ENCODE measurements at places on chromosomes 1 and 21. TPM values are rescaled to one million over a fixed set of nuclear protein-coding genes. Genes with fewer than 3 reads are reported as not detected.

GRCh38 chr1:56462209-56462608 lies 117.2 kb downstream of the PLPP3 start:
- no peaks in the 10 kb centered on the region for H3K36me3 ChIP-seq
- no peak overlapping the region for H3K27ac ChIP-seq
- no peaks in the 10 kb centered on the region for H3K27me3 ChIP-seq
- H3K4me3 ChIP-seq: no peak overlapping the region
- H3K4me1 ChIP-seq: no peaks in the 10 kb centered on the region

DNA sequence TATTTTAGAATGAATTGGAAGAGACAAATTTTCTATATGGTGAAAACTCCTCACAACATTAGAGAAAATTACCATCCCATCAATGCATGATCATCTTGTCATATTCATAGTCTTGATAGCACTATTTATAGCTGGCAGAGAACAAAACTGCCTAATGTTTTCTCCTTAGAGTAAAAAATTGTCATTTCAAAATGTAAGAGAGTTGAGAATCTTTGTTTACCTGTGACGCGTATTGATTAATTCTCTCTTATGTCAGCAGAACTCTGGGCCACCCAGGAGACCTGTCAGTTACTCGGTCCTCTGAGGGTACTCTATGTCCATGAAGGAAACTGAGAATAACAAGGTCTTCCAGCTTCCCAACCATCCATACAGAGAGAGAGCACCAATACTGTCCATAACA lies 381.4 kb upstream of the ZP4 start:
- DNase-seq: no peak
- H3K4me3 ChIP-seq: no peak overlapping the region
- H3K4me1 ChIP-seq: no peaks in the 10 kb centered on the region
- H3K27me3 ChIP-seq: no peaks in the 10 kb centered on the region
- no peak overlapping the region for H3K27ac ChIP-seq
- no peaks in the 10 kb centered on the region for H3K36me3 ChIP-seq

Gene HNRNPCL4
- total RNA-seq: not detected

DNA sequence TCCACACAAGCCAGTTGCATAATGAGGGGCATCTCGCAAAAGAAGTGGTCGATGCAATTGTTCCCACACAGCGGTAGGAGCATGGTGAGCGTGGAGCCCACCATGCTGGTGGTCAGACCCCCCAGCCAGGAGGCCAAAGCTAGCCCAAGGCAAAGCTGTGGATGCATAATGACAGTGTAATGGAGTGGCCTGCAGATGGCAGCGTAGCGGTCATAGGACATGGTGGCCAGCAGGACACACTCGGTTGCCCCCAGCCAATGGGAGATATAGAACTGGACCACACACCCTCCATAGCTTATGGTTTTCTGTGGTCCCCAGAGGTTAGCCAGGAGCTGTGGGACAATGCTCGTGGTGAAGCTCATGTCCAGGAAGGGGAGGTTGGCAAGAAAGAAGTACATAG lies 4.3 kb downstream of the OR2C3 start:
- no peaks in the 10 kb centered on the region for H3K36me3 ChIP-seq
- no peaks in the 10 kb centered on the region for H3K4me1 ChIP-seq
- H3K4me3 ChIP-seq: no peak overlapping the region

- H3K4me3 ChIP-seq: no peak overlapping the region
- no peaks in the 10 kb centered on the region for H3K4me1 ChIP-seq
- H3K27me3 ChIP-seq: no peaks in the 10 kb centered on the region
- no peaks in the 10 kb centered on the region for H3K36me3 ChIP-seq
- DNase-seq: no peak
These were observed 283.8 kb downstream of the OMA1 start for GRCh38 chr1:58262702-58263101.

- no peak overlapping the region for H3K27ac ChIP-seq
- H3K4me1 ChIP-seq: no peaks in the 10 kb centered on the region
- no peaks in the 10 kb centered on the region for H3K36me3 ChIP-seq
- DNase-seq: no peak
- H3K4me3 ChIP-seq: no peak overlapping the region
- H3K27me3 ChIP-seq: no peaks in the 10 kb centered on the region
These were observed 10.7 kb downstream of the C1orf162 start for GRCh38 chr1:111484391-111485026.

Gene PDZK1
- total RNA-seq: not detected

DNA sequence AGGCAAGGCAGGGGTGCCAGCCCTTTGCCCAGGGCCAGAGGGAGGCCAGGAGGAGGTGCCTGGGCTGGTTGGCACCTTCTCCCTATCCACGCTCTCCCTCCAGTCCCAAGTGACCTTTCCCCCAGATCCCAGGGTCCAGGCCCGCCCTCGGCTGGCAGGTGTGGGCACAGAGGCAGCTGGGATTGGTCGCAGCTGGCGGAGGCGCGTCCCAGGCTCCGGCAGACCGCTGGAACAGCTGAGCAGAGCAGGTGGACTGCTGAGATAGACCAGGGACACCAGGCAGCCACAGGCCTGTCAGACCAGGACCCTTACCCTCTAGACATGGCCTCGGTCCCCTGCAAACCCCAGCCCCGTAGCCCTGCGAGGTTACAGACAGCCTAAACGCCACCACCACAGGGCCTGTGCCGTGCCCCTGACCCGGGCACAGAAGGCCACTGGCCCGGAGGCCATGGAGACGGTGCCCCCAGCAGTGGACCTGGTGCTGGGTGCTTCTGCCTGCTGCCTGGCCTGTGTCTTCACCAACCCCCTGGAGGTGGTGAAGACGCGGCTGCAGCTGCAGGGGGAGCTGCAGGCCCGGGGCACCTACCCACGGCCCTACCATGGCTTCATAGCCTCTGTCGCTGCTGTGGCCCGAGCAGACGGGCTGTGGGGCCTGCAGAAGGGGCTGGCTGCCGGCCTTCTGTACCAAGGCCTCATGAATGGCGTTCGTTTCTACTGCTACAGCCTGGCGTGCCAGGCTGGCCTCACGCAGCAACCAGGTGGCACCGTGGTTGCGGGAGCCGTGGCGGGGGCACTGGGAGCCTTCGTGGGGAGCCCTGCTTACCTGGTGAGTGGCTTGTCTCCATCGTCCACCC lies at the start of gene SLC25A34:
TSS of gene SLC25A34 (plus strand) at position 221 of the 854 bp plus-strand sequence. CDS start at position 449, 228 bp downstream.
- no peak within 1 kb of the TSS for H3K27ac ChIP-seq
- H3K36me3 ChIP-seq: peaks cover 4% of the 10 kb centered on the region
- DNase-seq: no peak

Gene NUP210L
- 0.19 TPM for total RNA-seq

- H3K27ac ChIP-seq: no peak overlapping the region
- no peaks in the 10 kb centered on the region for H3K36me3 ChIP-seq
These were observed 130.4 kb upstream of the ETS2 start for GRCh38 chr21:38675182-38675824.

- H3K4me1 ChIP-seq: no peaks in the 10 kb centered on the region
- no peak for DNase-seq
- H3K36me3 ChIP-seq: no peaks in the 10 kb centered on the region
- H3K27me3 ChIP-seq: no peaks in the 10 kb centered on the region
- H3K27ac ChIP-seq: no peak overlapping the region
These were observed 53.7 kb downstream of the KCNJ6 start for GRCh38 chr21:37862536-37862935.

DNA sequence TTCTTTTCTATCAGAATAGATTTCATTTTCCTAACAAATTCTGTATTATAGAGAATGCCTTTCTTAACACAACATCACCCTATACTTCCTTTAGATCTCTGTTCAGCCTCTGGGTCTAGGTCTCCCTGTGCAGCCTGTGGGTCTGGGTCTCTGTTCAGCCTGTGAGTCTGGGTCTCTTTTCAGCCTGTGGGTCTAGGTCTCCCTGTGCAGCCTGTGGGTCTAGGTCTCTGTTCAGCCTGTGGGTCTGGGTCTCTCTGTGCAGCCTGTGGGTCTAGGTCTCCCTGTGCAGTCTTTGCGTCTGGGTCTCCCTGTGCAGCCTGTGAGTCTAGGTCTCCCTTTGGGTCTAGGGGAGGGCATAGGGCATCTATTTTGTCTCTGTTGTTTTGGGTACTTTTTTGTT lies 59.6 kb upstream of the DIP2A start:
- no peak overlapping the region for H3K4me3 ChIP-seq
- no peak for DNase-seq

DNA sequence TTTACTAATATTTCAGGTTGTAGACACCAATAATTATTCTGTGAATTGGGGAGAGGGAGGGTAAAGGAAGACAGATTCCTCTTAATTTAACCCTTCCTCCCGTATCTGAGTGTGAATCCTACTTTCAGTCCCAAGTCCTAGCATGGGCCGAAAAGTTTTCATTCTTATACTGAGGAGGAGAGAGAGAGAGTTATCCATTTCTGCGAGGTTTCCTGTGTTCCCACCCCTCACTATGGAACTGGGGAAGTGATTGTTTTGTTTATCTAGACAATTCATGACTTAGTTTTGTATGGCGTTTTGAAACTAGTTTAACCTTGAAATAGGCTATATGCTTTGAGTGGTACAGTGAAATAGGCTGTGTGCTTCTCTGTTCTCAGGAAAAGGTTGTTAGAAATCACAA lies 134.0 kb upstream of the DPYD start:
- peaks cover 33% of the 10 kb centered on the region for H3K27me3 ChIP-seq
- DNase-seq: no peak
- H3K36me3 ChIP-seq: no peaks in the 10 kb centered on the region
- no peak overlapping the region for H3K27ac ChIP-seq
- H3K4me3 ChIP-seq: no peak overlapping the region
- H3K4me1 ChIP-seq: peaks cover 12% of the 10 kb centered on the region

- H3K4me3 ChIP-seq: no peak overlapping the region
- no peaks in the 10 kb centered on the region for H3K36me3 ChIP-seq
- H3K4me1 ChIP-seq: no peaks in the 10 kb centered on the region
- no peak for DNase-seq
These were observed 4.1 kb downstream of the GSTM5 start for GRCh38 chr1:109716121-109716520.

DNA sequence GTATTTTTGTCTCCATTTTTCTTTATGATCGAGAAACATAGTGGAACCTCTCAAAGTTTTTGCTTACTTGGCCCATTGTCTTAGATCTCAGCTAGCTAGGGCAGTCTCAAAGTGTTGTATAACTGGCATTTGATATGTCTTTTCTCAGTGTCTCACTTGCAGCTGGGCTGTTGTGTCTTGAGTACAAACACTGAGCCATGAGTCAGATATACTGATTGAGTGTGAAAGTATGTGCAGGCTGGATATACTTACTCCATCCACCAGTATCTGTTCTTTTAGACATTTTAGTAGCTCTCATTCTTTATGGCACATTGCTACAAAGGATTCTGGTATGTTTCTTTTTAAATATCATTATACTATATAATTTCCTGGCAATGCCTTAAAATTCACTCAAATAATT lies 14.3 kb upstream of the GPR52 start:
- H3K36me3 ChIP-seq: no peaks in the 10 kb centered on the region
- DNase-seq: no peak
- no peaks in the 10 kb centered on the region for H3K27me3 ChIP-seq
- H3K27ac ChIP-seq: no peak overlapping the region
- no peak overlapping the region for H3K4me3 ChIP-seq
- no peaks in the 10 kb centered on the region for H3K4me1 ChIP-seq

Data from CD4-positive, alpha-beta memory T cell (primary cell).